Activated T-cell treated with anti-CD3 and anti-CD28 coated beads for 48 hours (primary cell): ENCODE measurements at places on chromosomes 1 and 21.

DNA sequence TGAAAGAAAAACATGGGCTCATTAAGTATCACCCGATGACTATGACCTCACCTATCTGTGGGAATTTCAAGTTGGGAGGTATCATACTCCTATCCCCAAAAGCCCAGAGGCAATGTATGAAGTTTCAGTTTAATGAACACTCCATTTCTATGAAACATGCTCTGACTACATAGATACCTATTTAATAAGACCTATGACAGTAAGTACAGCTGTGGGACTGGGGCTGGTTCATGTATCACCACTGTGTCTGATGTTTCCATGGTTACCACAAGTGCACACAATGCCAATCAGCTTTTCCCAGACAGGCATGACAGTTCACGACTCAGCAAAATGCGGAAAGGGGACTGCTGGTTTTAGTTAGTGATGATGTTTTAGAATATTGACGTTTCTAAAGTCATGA is 167.7 kb downstream of the SIPA1L2 start:
- no peak for DNase-seq

GRCh38 chr1:86357796-86358195 is 38.3 kb downstream of the ODF2L start:
- no peak for DNase-seq

GRCh38 chr1:164723296-164723798 is 164.4 kb downstream of the PBX1 start:
- no peak for DNase-seq

DNA sequence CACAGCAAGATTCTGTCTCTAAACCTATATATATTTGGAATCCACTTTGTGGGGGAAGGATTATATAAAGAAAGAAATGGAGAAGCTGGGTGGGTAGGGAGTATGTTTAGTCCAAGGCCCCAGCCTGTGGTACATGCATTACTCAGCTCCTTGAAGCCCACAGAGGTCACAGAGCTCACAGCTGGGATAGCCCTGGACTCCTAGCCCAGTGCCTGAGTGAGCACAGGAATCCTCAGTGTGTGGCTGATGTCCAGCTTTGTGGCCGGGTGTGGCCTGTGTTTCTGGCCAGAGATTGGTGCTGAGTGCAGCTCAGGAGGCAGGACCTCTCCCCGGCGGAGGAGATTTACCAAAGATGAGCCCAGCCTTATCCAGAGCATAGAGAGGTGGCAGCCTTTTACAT is 7.6 kb downstream of the CAPN9 start:
- DNase-seq = no peak

- DNase-seq = no peak
These were observed 53.7 kb downstream of the KCNJ6 start for GRCh38 chr21:37862536-37862935.
